ENCODE measurements at places on chromosomes 11 and 22. TPM values are rescaled to one million over a fixed set of nuclear protein-coding genes. Genes with fewer than 3 reads are reported as not detected.
A peak's percentile ranks its signal among the peaks of the same experiment; 100 is the strongest.

Gene ST14
- polyA plus RNA-seq, result not detected

Gene PGA5
- polyA plus RNA-seq, result not detected

Gene DDB1
- 281 TPM for polyA plus RNA-seq

Gene SCUBE2
- 2.0 TPM for polyA plus RNA-seq

DNA sequence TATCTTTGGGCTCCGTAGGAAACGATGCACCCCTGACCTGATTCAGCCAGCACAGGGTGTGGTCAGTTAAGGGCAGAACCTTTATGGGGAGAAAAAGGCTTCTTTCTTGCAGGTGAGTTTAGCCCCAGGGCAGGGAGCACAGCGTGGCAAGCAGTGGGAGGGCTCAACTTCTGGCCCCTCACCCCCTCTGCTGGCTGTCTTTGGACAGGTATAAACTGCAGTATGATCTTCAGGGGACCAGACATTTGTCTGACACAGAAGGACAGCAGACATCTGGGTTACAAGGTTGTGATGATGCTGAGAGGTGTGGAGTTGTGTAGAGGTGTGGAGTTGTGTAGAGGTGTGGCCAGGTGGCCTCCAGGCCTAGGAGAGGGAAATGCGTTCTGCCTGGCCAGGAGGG, 324.0 kb upstream of the PLET1 start:
- DNase-seq, result no peak

GRCh38 chr22:17074648-17075002, 10.2 kb upstream of the IL17RA start:
- no peak for DNase-seq

DNA sequence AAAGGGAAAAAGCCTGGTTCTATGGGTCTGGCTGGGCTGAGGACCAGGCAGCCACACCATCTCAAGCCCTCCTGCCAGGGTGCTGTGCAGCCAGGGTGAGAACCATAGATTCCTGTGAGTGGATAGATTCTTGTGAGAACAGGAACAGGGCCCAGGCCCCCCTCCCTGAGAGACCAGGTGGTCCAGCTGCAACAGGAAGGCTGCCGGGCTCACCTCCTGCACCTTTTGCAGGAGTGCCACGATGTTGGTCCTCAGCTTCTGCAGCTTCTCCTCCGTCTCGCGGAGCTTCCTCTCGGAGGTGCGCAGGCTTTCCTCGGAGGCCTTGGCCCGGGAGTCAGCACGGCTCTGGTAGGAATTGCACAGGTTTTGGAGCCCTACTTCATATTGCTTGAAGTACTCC, 40.8 kb downstream of the MORC2 start:
- DNase-seq, result no peak

DNA sequence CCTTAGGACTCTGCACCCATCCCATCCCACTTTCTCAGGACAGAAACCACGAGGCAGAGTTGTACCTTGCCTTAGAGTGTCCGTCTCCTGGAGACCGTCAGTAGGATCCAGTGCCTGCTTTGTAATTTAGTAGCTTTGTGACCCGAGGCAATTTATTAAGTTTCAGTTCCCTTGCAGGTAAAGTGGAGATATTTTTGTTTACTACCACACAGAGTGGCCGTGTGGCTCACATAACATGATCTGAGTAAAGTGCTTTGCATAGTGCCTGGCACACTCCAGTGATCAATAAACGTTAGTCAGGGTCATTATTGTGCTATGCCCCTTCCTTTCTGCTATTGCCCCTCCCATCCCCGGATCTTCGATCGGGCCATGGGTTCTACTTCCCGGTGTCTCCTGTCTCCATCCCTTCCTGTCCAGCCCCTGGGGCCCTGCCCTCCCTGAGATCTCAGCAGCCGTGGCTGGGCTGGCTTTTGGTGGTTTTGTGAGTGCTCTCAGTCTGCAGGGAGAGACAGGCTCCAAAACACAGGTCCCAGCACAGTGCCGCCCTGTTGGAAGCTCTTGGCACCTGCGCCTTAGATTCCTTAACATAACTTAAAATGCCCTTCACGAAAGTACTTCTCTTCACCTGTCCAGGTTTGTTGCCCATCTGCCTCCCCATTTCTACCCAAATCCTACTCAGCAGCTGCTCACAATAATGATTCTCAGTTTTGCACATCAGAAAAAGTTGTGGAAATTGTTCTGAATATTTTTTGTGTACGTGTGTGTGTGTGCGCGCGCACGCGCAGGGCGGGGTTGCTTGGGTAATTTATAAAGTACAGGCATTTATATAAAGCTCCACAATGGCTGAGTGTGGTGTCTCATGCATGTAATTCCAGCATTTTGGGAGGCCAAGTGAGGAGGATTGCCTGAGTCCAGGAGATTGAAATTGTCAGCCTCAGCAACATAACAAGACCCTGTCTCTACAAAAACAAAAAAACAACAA, 753.7 kb downstream of the NTM start:
- no peak for DNase-seq

- DNase-seq, result no peak
Observed at GRCh38 chr22:44743804-44744211, 8.6 kb upstream of the ARHGAP8 start.

- no peak for DNase-seq
Observed at GRCh38 chr11:61730240-61730994, 22.0 kb upstream of the MYRF start.

- no peak for DNase-seq
Observed at GRCh38 chr11:25327656-25328055, 830.8 kb downstream of the LUZP2 start.

GRCh38 chr22:37501610-37502341, 15.6 kb upstream of the MFNG start:
- DNase-seq, result peak; percentile 65

Measured in BJ (cell line).